ENCODE measurements at places on chromosomes 11 and 22.

DNA sequence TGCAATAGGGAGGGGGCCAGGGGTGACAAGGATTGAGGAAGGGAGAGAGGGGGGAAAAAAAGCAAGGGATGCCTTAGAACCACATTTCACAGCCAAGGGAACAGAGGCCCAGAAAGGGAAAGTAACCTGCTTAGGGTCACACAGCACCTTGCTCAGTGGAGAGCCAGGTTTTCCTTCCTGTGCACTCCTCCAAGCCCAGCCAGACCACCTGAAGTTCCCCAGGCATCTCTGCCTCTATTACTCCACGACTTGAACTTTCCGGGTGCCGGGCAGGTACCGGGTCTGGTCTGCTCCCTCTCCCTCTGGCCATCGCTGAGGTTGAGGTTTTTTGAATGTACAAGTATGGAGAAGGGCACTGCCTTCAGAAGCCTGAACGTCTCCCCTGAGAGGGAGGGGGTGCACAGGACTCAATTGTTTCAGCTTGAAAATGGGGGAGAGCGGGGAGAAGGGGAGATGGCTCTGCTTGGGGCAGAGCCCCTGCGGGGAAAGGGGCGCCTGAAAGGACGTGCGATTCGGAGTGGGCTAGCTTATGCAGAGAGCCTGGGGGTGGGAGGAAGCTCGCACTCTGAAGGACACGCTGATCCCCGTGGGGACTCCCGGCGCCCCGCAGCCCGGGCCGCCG is 516 bp upstream of the SERPINH1 start:
- DNase-seq: no peak

- no peak for DNase-seq
These were observed 42.3 kb downstream of the IGF2 start for GRCh38 chr11:2096919-2097301.

GRCh38 chr11:133952199-133953190 is 4.3 kb downstream of the IGSF9B start:
- no peak for DNase-seq

- DNase-seq: peak; percentile 14
These were observed 29.1 kb downstream of the ZBED4 start for GRCh38 chr22:49882519-49883293.

- DNase-seq: no peak
These were observed 5.2 kb downstream of the OLFML1 start for GRCh38 chr11:7490535-7490934.

DNA sequence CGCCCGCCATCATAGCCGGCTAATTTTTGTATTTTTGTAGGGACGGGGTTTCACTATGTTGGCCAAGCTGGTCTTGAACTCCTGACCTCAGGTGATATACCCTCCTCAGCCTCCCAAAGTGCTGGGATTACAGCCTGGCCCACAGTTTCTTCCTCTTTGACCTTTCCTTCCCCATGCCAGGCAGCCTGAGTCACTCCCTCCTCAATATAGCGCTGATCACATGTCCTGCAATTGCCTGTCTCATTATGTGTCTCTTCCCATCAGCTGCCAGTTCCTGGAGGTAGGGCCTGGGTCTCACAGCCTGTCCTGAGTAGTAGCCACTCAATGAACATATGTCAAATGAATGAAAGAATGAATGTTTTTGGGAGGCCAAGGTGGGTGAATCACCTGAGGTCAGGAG is 43.0 kb upstream of the CCDC134 start:
- DNase-seq: no peak

DNA sequence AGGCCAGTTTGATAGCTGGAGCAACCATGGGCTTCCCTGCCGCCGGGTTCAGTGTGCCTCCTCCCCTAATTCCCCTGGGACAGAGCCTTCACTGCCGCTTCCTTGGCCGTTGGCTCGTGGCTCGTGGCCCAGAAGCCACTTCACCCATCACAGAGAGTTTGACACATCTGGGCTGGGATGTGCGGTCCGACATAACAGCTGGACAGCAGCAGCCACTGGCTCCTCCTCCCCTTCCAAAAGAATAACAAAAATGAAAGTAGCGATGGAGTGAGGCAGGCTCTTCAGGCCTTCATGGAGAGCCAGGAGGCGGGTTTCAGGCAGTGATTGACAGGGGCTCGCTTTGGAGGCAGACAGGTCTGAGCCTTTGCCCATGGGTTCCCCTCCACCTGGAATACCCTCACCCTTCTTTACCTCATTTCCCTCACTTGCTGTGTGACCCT is 8.2 kb downstream of the CREB3L1 start:
- no peak for DNase-seq

DNA sequence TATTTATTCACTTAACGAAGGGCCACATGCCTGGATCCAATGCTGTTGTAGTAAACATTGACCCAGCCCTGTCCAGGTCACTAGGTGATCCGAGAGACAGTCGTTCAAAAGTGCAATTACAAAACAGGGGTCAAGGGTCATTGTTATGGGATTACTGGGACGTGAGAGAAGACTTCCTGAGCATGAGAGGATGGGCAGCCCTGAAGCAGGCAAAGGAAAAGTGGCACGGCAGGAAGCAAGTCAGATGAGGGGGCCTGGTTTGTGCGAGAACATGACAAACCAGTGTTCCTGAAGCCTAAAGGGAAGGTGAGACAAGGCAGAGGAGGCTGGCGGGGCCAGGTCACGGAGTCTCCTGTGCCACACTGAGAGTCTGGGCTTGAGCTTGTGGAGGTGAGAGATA is 15.8 kb upstream of the MMP20 start:
- DNase-seq: no peak

DNA sequence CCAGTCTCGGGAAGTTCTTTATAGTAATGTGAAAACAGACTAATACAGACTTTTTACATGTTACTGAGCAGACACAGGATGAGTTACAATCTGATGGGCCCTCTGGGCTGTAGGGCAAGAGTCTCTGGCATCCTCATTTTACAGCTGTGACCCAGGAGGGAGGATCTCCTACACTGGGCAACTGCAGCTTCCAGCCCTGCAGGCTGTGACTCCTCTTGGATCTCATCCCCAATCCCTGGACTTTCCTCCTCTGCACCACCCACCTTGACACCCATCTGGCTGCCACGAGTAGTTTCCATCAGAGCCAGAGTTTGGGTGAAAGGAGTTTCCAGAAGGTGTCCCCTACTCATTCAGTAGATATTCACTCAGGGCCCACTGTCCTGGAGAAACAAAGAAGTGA is 48.9 kb upstream of the MYEOV start:
- no peak for DNase-seq

DNA sequence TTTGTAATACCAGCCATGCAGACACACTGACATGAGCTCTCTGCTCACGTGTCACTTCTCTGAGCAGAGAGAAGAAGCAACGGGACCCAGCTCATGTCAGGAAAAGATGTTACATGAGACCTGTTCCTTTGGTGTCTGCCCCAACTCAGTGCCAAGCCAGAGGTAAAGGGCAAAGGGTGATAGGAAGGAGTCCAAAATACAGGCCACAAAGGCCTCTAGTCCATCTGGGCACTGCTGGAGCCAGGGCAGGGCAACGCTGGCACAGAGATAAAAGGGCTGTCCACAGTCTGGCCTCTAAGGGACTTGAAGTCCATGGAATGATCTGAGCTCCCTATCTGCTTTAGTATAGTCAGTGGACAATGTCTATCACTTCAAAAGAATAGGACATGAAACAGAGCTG is 79.3 kb downstream of the SLC1A2 start:
- DNase-seq: no peak

- DNase-seq: no peak
These were observed 126.2 kb upstream of the SERPIND1 start for GRCh38 chr22:20647586-20648305.

DNA sequence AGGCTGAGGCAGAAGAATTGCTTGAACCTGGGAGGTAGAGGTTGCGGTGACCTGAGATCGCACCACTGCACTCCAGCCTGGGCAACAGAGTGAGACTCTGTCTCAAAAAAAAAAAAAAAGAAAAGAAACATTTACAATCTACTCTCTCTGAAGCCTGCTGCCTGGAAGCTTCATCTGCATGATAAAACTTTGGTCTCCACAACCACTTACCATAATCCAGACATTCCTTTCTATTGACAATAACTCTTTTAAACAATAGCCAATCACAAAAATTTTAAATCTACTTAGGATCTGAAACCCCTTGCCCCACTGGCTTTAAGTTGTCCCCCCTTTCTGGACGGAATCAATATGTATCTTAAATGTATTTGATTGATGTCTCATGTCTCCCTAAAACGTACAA is 25.0 kb upstream of the HTR3A start:
- DNase-seq: no peak

- peak; percentile 57 for DNase-seq
These were observed 705 bp downstream of the PTPRJ start for GRCh38 chr11:47980907-47981621.

DNA sequence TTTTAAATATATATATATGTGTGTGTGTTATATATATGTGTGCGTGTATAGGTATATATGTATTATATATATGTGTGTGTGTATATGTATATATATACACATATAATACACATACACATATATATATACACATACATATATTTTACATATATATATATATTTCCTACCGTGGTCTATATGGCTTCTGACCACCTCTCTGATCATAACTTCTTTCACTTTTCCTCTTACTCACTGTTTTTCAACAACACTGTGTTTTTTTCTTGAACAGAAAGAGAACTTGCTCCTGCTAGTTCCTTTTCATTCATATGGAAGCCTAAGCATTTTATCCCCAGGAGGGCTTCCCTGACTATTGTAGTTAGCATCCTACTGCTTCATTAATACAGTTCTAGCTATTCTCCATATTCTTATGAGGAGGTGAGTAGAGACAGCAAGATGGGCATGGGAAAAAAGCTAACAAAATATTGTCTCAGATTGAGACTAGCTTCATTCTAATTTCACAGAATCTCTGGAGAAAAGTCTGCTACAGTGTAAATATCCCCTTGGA is 38.5 kb upstream of the CTSC start:
- DNase-seq: no peak

DNA sequence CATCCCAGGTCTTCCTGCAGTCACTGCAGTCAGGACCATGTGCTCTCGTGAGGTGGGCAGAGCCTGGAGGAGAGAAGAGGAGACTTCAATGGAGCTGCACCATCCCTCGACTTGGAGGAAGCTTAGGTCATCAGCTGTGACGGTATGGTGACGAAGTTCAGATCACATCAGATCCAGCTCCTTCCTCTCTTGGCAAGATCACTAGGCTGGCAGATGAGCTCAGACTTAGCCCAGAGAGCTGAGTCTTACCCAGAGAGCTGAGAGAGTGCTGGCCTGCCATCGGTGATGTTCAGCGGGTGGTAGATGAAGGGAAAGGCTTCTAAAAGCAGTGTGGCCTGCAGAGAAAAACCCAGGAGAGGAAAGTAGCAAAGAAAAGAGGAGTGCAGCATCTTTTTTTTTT is 1.8 kb upstream of the SLC15A3 start:
- no peak for DNase-seq

DNA sequence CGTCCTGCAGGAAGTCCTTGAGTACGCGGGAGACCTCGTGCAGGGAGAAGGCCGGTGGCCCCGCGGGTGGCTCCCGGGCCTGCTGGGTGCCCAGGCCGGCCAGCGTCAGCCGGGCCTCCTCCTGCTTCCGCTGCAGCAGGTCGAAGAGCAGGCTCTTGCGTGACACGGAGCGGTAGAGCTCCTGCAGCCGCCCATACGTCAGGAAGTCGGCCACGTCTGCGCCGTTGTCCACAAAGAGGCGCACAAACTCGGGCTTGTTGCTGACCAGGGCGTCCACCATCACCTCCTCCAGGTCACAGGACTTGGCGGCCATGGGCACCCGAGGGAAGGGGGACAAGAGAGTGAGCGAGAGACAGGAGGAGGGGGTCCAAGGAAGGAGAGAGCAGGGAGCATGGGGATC is 14.6 kb downstream of the TSSC4 start:
- DNase-seq: no peak

GRCh38 chr22:41893591-41894375 is 21.1 kb downstream of the SHISA8 start:
- no peak for DNase-seq

GRCh38 chr11:69879729-69880005 is 60.5 kb upstream of the FGF3 start:
- DNase-seq: no peak

- no peak for DNase-seq
These were observed 196.0 kb downstream of the CEP164 start for GRCh38 chr11:117523680-117524079.

DNA sequence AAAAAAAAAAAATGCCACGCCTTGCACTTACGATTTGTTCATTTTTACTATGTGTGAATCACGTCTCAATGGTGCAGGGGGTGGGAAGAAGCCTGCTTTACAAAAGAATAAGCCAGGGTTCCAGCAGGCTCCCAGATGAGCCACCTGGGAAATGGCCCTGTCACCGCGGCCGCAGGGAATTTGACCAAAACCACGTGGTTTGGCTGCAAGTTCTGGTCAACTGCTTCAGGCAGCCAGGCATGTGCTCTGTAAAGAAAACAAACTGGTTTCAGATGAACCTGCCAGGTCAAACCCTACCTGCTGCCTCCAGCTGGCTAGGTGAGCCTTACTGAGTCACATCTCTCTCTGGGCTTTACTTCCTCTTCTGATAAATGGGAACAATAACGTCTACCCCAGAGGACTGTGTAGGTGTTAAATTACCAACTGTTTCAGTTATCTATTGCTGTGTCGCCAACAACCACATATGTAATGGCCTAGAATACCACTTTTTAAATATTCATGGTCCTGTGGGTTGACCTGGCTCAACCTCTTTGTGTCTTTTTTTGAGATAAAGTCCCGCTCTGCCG is 30.5 kb upstream of the GCAT start:
- DNase-seq: no peak

DNA sequence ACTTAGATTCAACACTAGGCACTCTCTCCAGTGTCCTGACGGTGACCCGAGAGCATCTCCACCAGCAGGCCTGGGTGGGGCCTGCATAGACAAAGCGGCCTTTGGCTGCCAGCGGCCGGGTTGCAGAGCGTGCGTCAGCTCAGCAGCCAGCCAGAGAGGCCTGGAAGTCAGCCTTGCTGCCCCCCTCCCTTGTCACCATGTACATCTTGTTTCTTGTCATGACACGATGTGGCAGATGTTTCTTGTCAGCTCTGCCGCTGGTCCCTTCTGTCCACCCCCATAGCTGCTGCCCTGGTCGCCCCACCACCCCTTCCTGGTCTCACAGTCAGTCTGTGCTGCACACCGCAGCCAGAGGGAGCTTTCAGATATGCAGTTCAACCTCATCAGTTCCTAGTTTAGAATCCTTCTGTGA is 33.1 kb upstream of the CBX7 start:
- no peak for DNase-seq
